ENCODE measurements at places on chromosomes 2 and 18. TPM values are rescaled to one million over a fixed set of nuclear protein-coding genes. Genes with fewer than 3 reads are reported as not detected.

DNA sequence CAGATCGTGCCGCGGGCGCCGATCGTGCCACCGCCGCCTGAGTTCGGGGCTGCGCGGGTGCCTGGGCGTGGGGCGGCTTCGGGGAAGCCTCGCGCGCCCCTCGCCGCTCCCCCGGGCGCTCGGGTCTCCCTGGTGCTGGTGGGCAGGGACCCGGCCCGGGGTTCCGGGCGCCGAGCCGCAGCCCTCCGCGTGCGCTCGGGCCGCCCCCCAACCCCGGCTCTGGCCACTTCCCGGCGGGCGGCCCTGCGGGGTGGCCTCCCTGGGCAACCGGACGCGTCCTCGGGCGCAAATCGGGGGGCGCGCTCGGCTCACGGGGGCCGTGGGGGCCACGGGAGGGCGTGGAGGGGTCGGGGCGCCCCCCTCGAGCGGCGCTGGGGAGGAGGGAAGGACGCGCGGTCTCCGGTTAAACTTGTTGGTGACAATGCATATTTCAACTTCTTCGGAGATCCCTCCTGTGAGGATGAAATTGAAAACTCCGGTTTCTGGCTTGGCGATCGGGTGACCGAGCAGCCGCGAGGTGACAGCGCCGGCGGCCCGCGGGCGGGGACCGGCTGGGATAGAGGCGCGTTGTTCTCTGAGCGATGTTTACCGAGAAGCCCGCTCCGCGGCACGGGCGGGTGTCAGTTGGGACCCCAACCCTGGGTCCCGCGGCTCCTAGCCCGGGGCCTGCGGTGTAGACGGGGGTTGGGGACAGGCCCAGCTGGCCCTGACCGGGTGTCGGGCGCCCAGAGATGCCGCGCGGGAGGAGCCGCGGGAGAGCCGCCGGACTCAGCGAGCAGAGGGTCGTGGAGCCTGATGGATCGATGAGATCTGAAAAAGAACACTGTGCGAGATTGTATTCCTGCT lies 676 bp downstream of the SH3BP4 start:
- DNase-seq, result peak; percentile 38

DNA sequence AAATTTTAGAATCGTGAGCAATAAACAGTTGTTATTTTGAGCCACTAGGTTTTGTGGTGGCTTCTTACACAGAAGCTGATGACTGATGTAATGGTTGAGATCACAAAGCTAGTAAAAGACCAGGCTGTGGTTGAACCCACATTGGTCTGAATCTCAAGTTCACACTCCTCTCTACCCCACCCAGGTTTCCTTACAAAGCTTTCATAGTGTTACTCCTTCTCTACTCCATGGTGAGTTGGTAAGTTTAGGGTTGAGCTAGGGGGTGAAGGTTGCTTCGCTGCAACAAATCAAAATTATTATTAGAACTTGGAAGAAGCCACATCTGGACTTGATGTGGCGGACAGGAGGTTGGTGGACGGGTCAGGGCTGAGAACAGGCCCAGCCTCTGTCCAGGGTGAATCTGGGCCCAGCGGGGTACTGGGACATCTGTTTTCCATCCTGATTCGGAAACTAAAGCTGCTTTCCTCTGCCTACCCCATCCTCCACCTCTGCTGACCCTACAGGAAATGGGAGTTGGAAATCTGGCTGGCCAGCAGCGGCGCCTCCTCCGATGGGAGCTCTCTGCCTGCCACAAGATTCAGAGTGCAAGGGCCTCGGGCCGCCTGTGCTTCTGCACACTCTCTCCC lies 86.3 kb downstream of the ZFP36L2 start:
- DNase-seq, result no peak

DNA sequence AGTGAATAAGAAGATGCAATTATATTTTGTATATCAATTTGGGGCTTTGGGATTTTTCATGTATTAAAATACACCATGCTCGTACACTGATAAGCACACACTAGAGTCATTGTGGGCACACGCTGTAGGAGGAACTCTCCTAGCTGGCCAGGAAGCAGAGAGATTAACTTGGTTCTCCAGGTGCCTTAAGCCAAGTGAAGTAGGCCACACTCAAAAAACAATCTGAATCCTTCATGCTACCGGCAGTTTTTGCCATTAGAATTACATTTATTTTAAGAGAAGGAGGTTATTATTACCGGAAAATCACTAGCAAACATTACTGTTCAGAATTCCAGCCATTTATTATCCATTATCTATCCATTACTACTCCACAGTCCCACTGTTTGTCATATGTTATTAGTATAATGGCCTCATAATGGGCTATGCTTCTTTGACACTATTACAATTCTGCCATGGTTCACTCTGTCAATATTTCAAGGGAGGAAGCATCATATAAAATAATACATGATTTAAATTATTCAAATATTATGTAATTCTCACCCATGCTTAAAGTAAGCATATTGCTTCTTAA lies 214.4 kb downstream of the L3MBTL4 start:
- DNase-seq, result no peak

DNA sequence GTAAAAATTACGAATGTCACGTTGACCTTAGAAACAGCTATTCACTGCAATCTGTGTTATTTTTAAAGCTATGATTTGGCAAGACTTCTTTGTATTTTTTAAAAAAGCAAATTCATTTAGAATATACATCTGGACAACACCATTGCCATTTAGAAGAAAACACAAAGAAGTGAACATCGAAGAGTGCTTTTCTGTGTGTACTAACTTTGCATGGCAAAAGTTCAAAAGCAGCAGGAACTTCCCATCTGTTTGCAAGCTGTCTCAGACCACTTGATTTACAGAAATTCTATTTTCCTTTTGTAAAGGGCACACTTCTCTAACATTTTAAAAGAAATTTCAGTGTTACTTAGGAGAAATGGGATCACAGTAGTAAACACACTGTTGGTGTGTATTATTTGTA lies 145.9 kb downstream of the CALCRL start:
- no peak for DNase-seq

DNA sequence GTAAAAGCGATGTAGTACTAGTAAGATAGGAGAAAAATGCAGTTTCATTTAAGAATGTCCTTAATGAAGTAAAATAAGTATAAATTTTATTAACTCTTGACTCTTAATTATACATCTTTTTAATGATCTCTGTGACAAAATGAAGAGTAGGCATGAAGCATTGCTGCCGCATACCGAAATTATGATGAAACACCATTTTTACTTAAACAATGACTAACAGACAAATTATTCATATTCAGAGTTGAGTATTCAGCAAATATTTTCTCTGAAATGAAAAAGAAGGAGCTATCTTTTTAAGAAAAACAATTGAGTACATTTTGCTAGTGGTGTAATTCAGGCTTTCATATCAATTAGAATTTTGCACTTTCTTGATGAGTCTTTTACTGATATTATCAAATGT lies 150.6 kb upstream of the DOCK10 start:
- DNase-seq, result no peak

Gene FTCDNL1
- 0.35 TPM for total RNA-seq

All from Caco-2 (cell line).